ENCODE measurements at places on chromosomes 5 and 9.

- no peak for DNase-seq
These were observed 112.7 kb downstream of the OSTF1 start for GRCh38 chr9:75200892-75201470.

GRCh38 chr5:167472566-167473108 is 818.8 kb upstream of the WWC1 start:
- DNase-seq: no peak

DNA sequence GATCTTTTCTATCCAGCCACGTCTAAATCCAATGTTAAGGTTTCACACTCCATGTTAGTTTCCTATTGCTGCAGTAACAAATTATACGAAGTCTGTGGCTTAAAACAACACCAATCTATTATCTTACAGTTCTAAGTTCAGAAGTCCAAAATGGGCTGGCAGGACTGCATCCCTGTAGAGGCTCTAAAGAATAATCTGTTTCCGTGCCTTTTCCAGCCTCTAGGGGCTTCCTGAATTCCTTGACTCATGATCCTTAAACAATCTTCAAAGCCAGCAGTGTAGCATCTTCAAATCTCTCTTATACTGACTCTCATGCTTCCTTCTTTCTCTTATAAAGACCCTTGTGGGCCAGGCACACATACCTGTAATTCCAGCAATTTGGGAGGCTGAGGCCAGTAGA is 6.8 kb downstream of the PLGRKT start:
- no peak for DNase-seq

DNA sequence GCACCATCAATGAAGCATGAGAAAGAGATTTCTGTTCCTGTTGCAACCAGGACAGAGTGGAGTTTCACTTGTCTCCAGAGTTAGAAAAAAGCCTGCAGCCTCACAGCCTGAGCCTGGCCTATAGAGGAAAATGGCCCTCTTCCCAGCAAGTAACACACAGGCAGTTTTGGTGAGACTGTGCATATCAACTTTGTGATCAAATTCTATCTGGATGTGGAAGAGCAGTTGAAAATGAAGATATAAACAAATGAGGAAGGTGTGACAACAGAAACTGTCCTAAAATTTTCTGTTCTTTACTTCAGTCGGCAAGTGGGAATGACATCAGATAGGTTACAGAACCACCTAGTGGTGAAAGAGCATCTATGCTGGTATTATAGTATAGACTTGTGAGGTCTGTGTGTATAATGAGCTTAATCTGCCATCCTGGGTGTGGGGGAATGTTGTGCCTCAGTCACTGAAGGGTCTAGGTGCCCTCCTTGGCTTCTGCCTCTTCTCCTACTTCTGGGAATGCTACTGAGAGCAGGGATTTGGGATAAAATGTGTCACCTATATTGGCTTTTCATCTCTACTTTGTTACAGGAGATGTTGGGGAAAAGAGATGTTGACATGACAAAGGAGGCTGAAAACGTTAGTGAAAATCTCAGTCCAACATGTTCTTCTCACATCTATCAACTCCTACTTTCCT is 28.2 kb downstream of the YIPF5 start:
- no peak for DNase-seq

GRCh38 chr5:107887166-107887943 is 216.6 kb upstream of the EFNA5 start:
- DNase-seq: no peak

DNA sequence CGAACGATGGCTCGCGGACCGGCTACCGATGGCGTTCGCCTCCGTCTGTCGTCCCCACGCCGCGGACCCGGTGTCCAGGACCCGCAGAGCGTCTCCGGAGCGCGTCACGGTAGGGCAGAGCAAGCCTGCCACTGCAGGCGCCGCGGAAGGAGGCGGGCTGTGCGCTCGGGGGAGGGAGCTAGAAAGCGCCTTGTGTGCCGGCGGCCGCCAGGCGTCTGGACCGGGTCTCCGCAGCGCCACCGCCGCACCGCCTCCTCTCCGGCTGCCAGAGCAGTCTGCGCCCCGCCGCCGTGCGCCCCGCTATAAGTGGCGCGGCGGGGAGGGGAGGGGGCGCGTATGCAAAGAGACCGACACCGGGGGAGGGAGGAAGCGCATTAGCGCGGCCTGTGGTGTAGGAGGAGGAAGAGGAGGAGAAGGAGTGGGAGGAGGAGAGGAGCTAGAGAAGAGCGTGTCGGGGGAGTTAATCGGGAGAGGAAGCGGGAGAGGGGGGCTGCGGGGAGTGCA is at the start of gene ENC1:
ENC1 (minus strand) TSS at position 279 of the 504 bp plus-strand sequence. CDS start 4,243 bp downstream, outside the sequence.
- peak; percentile 74 for DNase-seq

DNA sequence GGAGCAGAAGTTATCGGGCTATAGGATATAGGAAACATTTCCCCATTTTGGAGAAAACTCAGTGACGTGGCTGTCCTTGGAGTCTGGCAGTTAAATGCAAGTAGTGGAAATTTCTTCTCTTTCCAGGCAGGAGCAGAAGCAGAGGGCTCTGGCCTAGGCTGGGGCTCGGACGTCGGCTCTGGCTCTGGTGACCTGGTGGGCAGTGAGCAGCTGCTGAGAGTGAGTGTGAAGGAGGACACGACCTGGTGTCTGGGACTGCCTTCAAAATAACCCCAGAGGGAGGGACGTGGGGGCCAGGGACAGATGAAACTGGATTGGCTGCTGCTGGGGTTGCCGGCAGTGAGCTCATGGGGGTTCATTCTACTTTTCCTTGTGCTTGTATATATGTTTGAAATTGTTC is 79.5 kb downstream of the COL15A1 start:
- no peak for DNase-seq

DNA sequence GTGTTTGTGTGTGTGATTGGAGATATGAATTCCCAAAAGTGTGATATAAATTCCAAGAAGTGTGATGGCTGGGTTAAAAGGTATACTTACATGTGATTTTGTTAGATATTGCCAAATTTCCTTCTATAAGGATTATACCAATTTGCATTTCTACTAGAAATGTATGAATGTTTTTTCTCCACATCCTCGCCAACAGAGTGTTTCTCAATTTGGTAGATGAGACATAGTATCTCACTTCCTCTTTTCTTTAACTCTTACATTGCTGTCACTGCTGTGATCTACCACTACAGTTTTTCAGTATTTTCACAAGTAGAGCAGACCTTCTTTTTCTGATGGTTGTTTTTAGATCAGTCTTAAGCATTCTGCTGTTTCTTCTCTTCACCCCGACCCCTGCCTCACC is 111.3 kb downstream of the FER start:
- no peak for DNase-seq

GRCh38 chr5:155919126-155919525 is 407.8 kb upstream of the SGCD start:
- no peak for DNase-seq

- DNase-seq: no peak
These were observed 37.8 kb upstream of the C5orf63 start for GRCh38 chr5:127111112-127111511.

DNA sequence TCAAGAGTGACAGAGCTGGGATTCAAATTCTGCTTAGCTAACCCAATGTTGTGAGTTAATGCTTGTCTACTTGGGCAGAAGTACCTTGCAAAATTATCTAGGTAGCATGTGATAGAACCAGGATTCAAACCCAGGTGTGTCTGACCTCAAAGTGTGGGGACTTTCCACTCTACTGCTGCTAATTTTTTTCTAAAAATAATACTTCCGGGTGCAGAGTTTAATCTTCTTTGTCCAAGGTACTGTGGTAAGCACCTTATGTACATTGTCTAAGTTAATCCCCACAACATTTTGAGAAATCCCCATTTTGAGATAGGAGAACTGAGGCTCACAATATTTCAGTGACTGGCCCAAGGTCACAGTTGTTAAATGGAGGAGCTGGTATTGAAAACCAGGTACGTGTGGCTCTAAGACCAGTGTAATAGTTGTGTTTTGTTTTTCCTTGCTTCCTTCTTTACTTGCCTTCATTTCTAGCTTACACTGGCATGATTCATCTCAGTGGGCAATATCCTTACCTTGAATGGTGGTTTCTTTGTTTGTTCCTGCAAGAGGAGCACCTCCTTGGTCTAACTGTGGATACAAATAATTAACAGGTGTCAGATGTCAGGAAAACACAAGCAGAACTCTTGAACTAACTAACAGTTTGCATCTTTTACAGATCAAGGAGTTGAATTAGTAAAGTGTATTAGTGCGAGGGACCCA is 7.5 kb downstream of the ALDOB start:
- no peak for DNase-seq

DNA sequence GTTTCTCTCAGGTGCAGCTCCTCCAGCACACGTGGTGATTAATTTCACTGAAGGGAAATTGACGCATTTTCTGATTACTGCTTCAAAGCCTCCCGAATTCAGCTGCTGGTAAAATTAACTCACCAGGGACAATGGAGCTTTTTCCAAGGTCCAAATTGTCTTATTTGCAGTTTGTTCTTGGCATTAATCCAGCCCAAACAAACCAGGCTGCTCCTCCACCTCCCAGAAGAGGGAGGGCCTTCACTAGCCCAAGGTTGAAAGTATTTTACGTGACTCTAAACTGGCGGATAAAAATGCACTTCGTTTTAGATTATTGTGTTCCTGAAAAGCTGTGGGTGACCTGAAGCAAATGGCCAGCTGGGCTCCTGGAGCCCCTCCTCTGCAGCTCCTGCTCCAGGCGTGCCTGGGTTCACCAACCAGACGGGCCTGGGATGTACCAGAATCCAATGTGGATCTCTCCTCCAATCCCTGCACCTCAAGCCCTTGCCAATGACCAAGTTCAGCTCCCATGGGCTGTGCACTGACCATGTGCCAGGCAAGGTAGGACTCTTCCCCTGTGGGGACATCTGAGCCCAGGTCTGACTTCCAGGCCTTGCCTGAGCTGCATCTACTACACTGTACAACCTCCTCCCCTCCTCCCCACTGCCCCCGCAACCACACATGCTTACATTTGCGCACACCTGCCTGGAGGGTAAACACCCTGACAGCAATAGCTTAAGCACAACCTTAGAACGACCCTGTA is 193.4 kb downstream of the CDK5RAP2 start:
- DNase-seq: no peak

DNA sequence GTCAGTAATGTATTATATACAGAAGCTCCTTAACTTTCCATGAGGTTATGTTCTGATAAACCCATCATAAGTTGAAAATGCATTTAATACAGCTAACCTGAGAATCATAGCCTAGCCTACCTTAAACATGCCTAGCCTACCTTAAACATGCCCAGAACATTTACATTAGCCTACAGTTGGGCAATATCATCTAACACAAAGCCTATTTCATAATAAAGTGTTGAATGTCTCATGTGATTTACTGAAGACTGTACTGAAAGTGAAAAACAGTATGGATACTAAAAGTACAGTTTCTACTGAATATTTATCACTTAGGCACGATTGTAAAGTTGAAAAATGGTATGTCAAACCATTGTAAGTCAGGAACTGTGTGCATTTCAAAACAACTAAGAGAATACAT is 1.6 kb downstream of the GM2A start:
- no peak for DNase-seq

DNA sequence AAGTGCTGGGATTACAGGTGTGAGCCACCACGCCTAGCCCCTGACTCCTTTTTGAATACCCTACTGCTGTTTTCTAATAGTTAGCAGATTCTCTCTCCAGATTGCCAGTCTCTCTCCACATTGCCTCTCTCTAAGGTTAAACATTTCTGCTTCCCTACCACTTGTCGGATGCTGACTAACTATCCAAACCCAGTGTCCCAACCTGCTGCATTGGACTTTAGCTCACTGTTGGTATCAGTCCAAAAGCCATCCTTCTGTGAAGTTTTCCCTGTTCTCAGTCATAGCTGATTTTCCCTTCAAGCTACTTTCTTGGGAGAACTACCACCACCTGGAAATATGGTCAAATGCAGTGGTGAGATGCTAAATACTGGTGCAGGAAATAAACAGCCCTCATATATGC is 48.7 kb downstream of the TLR4 start:
- no peak for DNase-seq

DNA sequence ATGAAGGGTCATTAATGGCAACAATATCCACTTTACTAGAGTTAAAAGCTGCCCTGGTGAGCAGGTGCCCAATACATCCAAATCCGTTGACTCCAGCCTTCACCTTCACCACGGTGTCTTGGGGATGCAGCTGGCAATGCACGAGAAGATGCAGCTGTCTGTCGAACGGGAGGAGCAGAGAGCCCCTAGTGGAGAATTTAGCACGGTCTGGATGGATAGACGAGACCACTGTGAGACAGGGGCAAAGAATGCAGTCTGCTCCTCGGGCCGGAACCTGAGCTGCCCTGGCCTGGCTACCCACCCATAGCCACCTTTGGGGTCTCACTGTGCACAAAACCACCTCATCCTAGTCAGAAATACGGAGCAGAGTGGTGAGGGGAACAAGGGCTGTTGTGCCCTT is 35.1 kb downstream of the ADRA1B start:
- DNase-seq: no peak

DNA sequence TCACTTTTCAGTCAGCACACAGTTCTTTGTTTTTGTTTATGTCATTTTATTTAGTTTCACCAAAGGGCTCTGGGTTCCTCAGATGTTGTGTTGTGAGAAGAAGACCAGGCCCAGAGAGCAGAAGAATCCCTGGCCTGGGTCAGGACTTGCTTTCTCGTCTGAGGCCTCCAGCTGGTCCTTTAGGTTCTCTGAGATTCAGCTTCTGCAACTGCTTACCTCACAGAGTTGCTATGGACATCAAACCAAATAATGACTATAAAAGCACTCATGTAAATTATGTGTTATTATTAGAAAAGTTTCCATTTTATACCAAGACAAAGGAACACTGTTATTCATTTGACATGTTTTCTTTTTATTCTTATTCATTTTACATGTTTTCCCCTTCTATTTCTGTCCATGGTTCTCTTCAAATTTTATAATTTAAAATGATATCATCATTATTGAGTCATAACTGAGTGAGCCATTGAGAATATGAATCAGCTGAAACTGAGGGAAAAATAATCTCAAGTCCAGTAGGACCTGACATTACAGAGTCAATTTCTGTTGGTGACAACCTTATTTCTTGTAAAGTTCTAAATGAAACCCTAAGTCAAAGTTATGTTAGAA is 44.0 kb upstream of the GLRX start:
- DNase-seq: no peak

DNA sequence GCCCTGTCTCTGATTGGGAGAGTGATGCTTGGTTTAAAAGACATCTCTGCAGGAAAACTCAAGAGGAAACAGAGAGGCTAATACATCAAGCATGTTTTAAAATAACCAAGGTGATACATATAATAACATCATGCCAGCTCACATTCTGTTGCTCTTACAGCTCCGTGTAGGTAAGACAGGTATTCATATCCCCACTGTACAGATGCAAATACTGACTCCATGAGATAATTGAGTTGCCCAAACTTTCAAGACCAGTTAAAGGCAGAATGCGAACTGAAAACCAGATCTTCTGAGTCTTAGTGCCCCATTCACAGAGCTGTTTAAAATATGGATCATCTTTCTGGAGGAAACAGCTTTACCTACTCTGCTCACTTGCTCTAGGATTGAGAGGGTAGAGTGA is 214.0 kb downstream of the PIK3R1 start:
- DNase-seq: no peak

- DNase-seq: peak; percentile 42
These were observed 134.7 kb upstream of the DMRT1 start for GRCh38 chr9:706606-707459.

- no peak for DNase-seq
These were observed 298.9 kb upstream of the EDIL3 start for GRCh38 chr5:84683594-84683993.

Data from activated CD4-positive, alpha-beta T cell treated with anti-CD3 and anti-CD28 coated beads, Interleukin-2, amount 50 U/mL, for 48 hours (primary cell).